KBM-7 (cell line): ENCODE measurements at places on chromosomes 3 and 15.
A peak's percentile ranks its signal among the peaks of the same experiment; 100 is the strongest.

DNA sequence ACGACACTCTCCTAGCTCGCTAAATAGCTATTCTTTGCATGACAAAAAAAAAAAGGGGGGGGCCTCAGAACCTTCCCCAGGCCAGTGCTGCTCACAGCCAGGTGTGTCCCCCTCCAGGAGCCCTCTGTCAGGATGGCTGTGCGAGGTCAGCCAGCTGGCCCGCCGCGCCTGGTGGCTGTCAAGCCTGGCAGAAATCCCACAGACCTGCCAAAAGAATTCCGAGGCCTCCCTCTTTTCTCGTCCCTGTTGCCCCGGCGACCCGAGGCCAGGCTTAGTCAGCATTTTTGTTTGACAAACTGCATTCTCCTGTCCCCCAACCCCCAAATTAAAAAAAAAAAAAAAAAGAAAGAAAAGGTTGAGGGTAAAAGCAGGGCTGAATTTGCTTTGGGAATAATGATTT, 61.9 kb downstream of the TM4SF4 start:
- no peak for DNase-seq

GRCh38 chr15:46768287-46768686, 949.0 kb upstream of the SEMA6D start:
- no peak for DNase-seq

GRCh38 chr3:139109271-139109670, 64.6 kb upstream of the PRR23C start:
- no peak for DNase-seq

DNA sequence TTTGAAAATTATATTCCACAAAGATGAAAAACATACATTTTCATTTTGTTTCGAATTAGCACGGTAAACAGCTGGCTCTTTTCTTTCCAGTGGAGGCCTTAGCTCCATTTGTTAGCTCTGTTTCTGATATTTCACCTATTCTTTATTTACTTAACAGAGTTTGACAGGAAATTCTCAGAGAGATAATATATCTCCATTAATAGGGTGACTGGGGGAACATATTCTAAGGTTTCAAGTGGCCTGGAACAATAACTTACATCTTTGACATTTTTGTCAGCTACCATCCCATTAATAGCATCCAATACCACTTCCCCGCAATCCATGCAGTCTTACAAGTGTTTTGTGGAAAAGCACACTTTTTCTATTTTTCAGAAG, 577.6 kb upstream of the MDFIC2 start:
- no peak for DNase-seq

DNA sequence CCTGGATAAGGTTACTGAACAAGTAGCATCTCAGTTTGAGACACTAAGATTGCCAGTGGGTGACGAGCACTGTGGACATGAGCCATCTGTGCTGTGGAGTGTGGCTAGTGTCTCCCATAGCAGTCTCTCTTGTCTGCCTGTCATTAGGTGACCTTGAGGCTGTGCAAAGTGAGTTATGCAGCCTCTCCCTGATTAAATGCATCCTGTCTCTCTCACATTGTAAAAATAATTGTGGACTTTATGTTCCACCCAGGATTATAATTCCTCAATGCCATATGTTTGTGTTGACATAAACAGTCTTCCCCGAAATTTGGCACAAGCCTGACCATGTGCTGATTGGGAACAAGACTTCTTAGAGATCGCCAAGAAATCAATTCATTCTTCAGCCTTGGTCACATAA, 168.9 kb downstream of the MYRIP start:
- DNase-seq, result no peak

DNA sequence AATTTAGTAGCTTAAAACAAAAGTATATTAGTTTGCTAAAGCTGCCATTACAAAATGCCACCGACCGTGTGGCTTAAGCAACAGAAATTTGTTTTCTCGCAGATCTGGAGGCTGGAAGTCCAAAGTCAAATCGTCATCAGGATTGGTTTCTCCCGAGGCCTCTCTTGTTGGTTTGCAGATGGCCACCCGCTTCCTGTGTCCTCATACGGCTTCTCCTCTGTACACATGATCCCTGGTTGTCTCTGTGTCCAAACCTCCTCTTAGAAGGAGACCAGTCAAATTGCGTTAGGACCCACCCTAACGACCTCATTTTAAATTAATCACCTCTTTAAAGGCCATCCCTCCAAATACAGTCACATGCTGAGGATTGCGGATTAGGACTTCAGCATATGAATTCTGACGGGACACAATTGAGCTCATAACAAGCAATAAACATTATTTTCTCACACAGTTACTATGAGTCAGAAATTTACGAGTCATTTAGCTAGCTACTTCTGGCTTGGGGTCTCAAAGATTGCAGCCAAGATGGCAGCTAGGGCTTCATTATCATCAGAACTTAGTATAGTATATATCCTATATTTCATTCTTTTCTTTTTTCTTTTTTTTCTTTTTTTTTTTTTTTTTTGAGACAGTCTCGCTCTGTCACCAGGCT, 58.4 kb downstream of the RPL39L start:
- no peak for DNase-seq

DNA sequence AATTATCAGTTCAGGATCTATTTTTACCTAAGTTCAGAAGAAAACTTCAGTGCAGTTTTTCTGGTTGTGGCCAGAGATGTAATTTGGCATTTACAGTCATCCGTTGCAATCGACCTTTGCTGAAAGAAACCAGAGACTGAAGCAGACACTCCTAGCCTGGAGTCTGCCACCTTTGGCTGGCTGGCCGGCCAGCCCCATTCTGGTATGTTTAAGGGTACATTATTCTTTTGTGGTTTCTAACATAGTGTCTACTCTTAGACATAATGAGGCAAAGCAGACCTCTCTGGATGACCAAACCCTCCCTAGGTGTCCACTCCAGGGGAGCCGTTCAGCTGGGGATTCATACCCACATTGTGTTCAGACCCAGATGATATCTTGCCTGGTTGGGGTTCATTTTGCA, 275.9 kb upstream of the TPM1 start:
- DNase-seq, result no peak

DNA sequence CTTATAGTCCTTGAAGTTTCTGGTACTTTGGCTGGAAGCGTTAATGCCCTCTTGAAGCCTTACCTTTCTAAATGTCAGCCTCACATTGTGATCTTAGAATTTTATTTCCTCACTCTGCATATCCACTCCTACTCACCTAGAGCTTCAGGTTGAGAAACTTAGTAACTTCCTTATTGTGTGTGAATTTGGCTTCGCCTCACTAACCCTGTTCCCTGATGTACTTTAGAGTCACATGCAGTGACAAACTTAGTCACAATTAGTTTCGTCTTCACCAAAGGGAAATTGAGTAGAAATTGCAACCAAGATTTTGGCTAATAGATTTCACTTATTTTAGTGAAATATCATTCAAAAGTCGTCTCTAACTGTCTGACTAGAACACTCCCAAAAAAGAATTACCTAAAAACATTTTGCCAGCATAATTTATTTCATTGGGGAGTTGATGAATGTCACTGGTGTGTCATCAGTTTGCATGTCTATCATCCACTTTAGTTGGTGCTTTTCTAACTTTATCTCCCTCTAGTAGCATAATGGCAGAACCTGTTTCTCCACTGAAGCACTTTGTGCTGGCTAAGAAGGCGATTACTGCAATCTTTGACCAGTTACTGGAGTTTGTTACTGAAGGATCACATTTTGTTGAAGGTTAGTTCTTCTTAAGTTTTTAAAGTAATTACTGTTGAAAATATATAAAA, 960 bp downstream of the MFN1 start:
- DNase-seq, result peak; percentile 45

DNA sequence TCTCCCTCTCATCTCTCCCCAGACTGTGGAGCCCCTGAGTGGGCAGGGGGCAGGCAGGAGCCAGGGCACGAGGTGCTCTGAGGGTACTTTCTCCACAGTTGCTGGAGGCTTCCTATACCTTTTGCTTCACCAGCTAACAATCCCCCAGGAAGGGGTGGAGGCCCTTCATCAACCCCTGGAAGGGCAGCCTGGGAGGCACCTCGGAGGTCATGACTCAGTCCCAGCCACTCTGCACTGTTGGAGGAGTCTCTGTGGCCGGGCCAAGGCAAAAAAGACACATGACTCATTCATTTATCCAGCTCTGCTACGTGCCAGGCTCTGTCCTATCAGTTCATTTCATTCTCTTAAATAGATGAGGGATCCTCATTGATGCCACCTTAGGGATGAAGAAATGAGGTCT, 15.6 kb upstream of the KY start:
- DNase-seq, result no peak

DNA sequence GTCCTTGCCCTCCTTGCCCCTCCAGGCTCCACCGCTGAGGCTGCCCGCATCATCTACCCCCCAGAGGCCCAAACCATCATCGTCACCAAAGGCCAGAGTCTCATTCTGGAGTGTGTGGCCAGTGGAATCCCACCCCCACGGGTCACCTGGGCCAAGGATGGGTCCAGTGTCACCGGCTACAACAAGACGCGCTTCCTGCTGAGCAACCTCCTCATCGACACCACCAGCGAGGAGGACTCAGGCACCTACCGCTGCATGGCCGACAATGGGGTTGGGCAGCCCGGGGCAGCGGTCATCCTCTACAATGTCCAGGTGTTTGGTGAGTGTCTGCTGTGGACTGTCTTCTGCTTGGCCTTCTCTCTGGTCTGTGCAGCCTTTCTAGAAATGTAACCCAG, 61.0 kb downstream of the BOC start:
- no peak for DNase-seq

- no peak for DNase-seq
These were observed 23.1 kb upstream of the CFAP161 start for GRCh38 chr15:81111018-81111417.

DNA sequence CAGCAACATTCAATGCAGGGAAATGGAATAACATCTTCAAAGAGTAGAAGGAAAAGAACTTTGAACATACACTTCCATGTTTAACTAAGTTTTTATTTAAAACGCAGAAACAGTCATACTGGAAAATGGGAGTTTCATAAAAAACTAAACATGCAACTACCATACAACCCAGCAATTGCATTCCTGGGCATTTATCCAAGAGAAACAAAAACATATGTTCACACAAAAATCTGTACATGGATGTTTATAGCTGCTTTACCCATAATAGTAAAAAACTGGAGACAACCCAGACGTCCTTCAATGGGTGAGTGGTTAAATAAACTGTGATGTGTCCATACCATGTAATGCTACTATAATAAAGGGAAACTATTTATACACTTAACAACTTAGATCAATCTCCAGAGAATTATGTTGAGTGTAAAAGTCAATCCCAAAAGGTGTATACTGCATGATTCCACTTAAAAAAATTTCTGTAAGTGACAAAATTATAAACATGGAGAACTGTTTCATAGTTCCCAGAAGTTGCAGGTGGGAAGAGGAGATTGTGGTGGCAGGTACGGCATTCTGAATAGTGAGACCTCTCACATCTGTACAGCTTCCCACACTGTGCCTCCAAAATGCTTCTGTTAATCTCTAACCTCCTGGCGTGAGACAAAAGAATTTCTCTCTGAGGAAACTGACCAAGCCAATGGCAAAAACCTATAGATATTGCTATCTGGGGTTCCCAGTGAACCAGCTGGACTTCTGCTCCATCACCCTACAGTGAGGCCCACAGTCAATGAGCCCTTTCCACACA, 23.1 kb downstream of the ISG20 start:
- DNase-seq, result no peak

DNA sequence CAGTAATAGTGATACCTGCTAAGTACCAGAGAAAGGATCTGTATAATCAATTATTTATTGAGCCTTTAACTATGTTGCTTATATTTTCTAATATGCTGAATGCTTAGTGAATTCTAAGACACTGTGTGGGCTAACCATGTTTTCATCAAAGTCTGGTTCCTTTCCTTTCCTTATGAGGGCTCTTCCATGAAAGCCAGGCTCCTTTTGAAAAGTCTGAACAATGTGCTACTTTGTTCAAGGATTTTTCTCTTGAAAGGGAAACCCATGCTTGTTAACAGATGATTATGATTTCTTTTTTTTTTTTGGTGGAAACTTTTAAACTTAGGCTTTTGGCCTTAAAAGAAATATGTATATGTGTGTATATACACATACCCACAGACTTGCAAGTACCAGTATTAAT, 17.0 kb downstream of the YEATS2 start:
- no peak for DNase-seq

- peak; percentile 63 for DNase-seq
These were observed 4.6 kb downstream of the CFAP100 start for GRCh38 chr3:126399351-126399735.

- peak; percentile 14 for DNase-seq
These were observed 18.8 kb upstream of the VGLL4 start for GRCh38 chr3:11662392-11662990.
